Activated CD8-positive, alpha-beta T cell treated with anti-CD3 and anti-CD28 coated beads, Interleukin-2, amount 10 ng/mL, durations not matched to agents 7 days and 5 days (primary cell): ENCODE measurements at places on chromosomes 6 and 20. TPM values are rescaled to one million over a fixed set of nuclear protein-coding genes. Genes with fewer than 3 reads are reported as not detected.

The EYS gene
- not detected for total RNA-seq

The UNC5CL gene
- 1.1 TPM for total RNA-seq

The C6orf47 gene
- 22.5 TPM for total RNA-seq

The CAP2 gene
- total RNA-seq = not detected

The ADGB gene
- total RNA-seq = not detected

The RPS21 gene
- total RNA-seq = 1,875 TPM

The CD93 gene
- total RNA-seq = 0.73 TPM

The PHACTR1 gene
- total RNA-seq = 0.61 TPM

DNA sequence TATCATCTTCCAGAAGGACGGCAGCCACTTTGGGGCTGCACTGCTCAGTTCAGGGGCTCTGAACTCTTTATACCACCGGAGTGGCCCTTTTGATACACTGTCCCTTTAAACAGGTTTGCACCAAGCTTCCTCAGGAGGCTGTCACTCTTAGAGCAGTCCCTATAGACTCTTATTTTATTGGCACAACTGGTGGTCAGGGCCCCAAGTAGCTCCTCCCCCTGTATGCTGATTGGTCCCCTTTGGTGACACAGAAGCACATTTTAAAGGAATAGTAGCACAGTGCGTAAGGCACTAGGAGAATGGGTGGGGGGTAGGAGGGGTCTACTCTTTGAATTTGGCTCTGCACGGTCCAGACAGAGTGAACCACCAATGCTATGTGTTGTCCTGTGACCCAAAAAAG is 122.6 kb upstream of the MLN start:
- no peak for DNase-seq
- H3K4me3 ChIP-seq = no peak overlapping the region
- H3K4me1 ChIP-seq = peaks cover 18% of the 10 kb centered on the region
- H3K36me3 ChIP-seq = no peaks in the 10 kb centered on the region

DNA sequence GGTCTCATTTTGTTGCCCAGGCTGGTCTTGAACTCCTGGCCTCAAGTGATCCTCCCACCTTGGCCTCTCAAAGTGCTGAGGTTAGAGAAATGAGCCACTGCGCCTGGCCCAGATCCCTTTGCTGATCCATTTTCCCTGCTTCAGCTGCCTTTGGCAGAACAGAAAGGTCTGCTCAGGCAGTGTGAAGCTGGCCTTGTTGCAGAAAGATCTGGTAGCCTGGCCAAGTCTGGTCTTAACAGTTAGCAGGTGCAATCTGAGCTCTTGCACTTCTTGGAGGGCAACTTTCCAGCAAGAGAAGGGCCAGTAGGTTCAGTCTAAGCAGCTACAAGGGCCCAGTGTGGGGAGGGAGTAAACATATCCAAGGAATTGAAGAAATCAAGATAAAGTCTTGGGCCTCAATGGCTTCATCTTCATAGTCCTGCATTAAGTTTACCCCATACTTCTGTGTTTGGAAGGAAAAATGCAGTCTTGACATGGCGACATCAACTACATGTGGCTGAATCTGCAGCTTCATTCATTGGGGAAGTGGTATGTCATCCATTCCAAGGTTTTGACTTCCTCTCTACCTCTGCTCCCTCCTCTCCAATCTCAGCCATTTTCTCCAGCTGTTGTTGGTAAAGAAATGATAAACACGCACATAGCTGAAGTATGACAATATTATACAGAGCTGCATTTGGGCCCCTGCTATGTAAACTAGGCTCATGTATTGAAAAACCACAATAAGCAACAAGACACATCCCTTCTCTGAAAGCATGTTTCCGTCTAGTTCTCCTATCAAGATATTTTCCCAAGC is 39.0 kb upstream of the NEDD9 start:
- no peak overlapping the region for H3K27ac ChIP-seq
- no peaks in the 10 kb centered on the region for H3K27me3 ChIP-seq
- DNase-seq = no peak
- H3K4me3 ChIP-seq = no peak overlapping the region

DNA sequence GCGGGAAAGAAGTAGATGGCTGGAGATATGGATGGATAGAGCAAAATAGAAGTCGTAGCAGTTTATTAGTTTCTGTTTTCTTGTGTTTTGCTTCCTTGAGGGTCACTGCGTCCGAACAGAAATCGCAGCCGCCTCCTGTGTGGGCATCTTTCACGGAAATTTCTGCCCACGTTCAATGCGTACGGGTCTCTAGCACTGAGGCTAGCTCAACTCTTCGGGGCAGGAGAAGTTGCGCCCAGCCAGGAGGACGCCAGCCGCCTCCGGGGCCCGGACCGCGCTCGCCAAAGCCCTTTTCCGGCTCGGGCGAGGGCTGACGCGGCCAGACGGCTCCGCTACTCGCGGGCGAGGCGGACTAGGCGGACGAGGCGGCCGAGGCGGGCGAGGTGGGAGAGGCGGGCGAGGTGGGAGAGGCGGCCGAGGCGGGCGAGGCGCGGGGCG is 814 bp downstream of the TFAP2B start:
- H3K36me3 ChIP-seq = peaks cover 6% of the 10 kb centered on the region
- H3K27ac ChIP-seq = no peak overlapping the region
- DNase-seq = no peak

DNA sequence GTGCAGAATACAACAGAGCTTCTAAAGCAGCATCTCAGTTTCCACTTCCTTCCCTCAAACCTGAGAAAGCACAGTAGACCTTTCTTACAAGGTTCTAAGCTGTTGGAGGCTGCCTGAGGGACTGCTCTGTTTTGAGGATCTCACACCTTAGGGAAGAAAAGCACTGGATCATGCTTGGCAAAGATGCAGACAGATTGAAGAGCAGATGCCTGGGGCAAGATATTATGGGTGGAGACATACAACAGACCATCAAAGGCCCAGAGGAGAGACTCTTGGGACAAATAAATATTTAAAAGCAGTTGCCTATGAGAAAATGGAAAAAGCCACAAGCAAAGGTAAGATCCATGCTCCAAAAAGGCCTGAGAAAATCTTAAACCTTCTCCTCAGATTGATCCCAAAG is 6.2 kb downstream of the ZNF337 start:
- no peak overlapping the region for H3K4me3 ChIP-seq
- DNase-seq = no peak
- no peak overlapping the region for H3K27ac ChIP-seq
- H3K27me3 ChIP-seq = no peaks in the 10 kb centered on the region
- H3K36me3 ChIP-seq = peaks cover 22% of the 10 kb centered on the region

DNA sequence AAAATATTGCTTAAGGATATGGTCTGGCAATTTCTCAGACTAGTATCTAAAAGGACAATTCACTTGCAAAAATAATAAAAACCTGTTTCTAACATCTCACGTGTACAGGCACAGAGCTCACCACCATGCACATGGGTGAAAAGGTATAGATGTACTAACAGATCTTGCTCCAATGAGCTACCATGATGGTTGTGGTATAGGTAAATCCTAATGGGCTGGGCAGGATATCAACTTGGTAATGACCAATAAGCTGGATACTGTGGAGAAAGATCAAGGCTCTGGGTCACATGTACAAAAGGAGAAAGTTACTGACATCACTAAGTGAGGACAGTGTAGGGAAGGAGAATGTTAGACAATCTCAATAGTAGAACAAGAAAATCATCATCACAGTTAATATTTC is 111.0 kb upstream of the NUP153 start:
- H3K4me3 ChIP-seq = no peak overlapping the region
- peaks cover 6% of the 10 kb centered on the region for H3K27me3 ChIP-seq
- no peaks in the 10 kb centered on the region for H3K4me1 ChIP-seq
- no peak overlapping the region for H3K27ac ChIP-seq
- no peak for DNase-seq
- no peaks in the 10 kb centered on the region for H3K36me3 ChIP-seq

GRCh38 chr20:19049514-19049913 is 162.9 kb upstream of the SLC24A3 start:
- no peak for DNase-seq
- peaks cover 3% of the 10 kb centered on the region for H3K4me1 ChIP-seq
- H3K27ac ChIP-seq = no peak overlapping the region
- no peak overlapping the region for H3K4me3 ChIP-seq

- H3K27me3 ChIP-seq = no peaks in the 10 kb centered on the region
- H3K4me1 ChIP-seq = no peaks in the 10 kb centered on the region
- no peaks in the 10 kb centered on the region for H3K36me3 ChIP-seq
- H3K4me3 ChIP-seq = no peak overlapping the region
Measured at GRCh38 chr6:92521553-92521952, 897.8 kb downstream of the EPHA7 start.

DNA sequence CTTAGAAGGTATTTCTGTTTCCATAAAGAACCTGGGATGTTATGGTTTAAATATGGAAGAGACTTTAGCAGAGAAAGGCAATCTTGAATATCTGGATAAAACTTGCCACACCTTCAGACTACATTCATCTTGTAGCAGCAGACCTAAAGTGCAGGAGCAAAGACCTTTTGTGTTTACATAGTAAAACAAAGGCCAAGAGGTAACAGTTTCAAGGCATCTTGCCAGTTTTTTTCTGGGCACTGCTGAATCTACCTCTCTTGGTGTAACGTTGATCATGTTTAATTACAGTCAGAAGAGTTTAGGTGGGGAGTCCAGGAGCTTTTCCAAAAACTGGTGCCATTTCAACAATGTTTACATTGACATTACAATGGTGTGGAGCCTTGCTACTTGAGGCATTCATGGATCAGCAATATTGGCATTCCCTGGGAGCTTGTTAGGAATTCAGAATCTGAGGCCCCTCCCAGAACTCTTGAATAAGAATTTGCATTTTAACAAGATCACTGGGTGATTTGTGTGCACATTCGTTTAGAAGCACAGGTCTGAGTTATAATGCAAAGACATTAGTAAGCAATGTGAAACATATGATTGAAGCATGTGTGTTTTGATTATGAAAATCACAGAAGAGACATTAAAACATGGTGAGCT is 94.5 kb downstream of the F13A1 start:
- no peaks in the 10 kb centered on the region for H3K4me1 ChIP-seq
- no peak overlapping the region for H3K27ac ChIP-seq
- DNase-seq = no peak

- no peaks in the 10 kb centered on the region for H3K27me3 ChIP-seq
- peak overlapping the region; percentile 61 for H3K4me3 ChIP-seq
- DNase-seq = peak; percentile 88
Measured at GRCh38 chr20:63635431-63636141, 8.7 kb upstream of the GMEB2 start.

GRCh38 chr20:38168791-38169589 is 3.9 kb upstream of the TGM2 start:
- peaks cover 21% of the 10 kb centered on the region for H3K27me3 ChIP-seq
- no peak overlapping the region for H3K4me3 ChIP-seq
- H3K4me1 ChIP-seq = peaks cover 26% of the 10 kb centered on the region
- DNase-seq = no peak

- no peak overlapping the region for H3K4me3 ChIP-seq
- DNase-seq = no peak
- H3K36me3 ChIP-seq = no peaks in the 10 kb centered on the region
- no peaks in the 10 kb centered on the region for H3K4me1 ChIP-seq
Measured at GRCh38 chr6:72386324-72386723, 235.5 kb upstream of the KCNQ5 start.

- no peaks in the 10 kb centered on the region for H3K36me3 ChIP-seq
- no peak overlapping the region for H3K27ac ChIP-seq
- H3K4me1 ChIP-seq = no peaks in the 10 kb centered on the region
Measured at GRCh38 chr6:124400261-124400999, 561.8 kb upstream of the RNF217 start.

- peaks cover 41% of the 10 kb centered on the region for H3K27me3 ChIP-seq
- peaks cover 28% of the 10 kb centered on the region for H3K4me1 ChIP-seq
- peak overlapping the region; percentile 25 for H3K4me3 ChIP-seq
- H3K36me3 ChIP-seq = no peaks in the 10 kb centered on the region
- no peak overlapping the region for H3K27ac ChIP-seq
Measured at GRCh38 chr20:21505161-21505809, 8.6 kb downstream of the NKX2-2 start.

- no peaks in the 10 kb centered on the region for H3K27me3 ChIP-seq
- peaks cover 2% of the 10 kb centered on the region for H3K36me3 ChIP-seq
- H3K4me1 ChIP-seq = no peaks in the 10 kb centered on the region
- H3K27ac ChIP-seq = no peak overlapping the region
Measured at GRCh38 chr6:53926505-53926904, 131.7 kb downstream of the LRRC1 start.

- peak within 1 kb of the TSS; percentile 91 for H3K27ac ChIP-seq
- peak within 1 kb of the TSS; percentile 93 for H3K4me3 ChIP-seq
- H3K27me3 ChIP-seq = no peaks in the 10 kb centered on the region
Measured at GRCh38 chr20:50794846-50795634, at the start of gene BCAS4. Gene BCAS4, plus strand, starts transcription at chr20:50795061. Its CDS starts 23 bp downstream, at chr20:50795084.
